ENCODE measurements at places on chromosomes 7 and 10. TPM values are rescaled to one million over a fixed set of nuclear protein-coding genes. Genes with fewer than 3 reads are reported as not detected.

DNA sequence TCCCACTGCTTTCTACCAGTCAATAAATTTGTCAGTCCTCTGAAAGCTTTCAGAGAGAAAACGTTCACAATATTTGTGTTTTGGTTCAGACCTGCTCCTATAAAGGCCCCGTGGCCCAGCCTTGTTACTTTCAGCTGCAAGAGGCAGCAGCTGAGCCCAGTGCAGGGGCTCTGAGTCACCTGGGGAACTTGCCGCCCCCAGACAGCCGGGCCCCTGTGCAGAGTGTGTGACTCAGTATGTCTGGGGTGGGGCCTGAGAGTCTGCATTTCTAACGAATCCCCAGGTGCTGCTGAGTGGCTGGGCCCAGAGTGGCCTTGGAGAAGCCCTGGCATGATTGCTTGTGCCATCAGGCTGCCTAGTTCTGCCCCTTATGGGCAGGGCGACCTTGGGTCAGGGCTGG lies 303.5 kb downstream of the PAXIP1 start:
- DNase-seq: no peak

GRCh38 chr7:149147752-149148653 lies 750 bp downstream of the ZNF398 start:
- peak; percentile 42 for DNase-seq

GRCh38 chr10:104300736-104301292 lies 31.8 kb downstream of the GSTO2 start:
- DNase-seq: peak; percentile 30

- DNase-seq: no peak
Observed at GRCh38 chr10:69697006-69697405, 67.0 kb downstream of the FAM241B start.

DNA sequence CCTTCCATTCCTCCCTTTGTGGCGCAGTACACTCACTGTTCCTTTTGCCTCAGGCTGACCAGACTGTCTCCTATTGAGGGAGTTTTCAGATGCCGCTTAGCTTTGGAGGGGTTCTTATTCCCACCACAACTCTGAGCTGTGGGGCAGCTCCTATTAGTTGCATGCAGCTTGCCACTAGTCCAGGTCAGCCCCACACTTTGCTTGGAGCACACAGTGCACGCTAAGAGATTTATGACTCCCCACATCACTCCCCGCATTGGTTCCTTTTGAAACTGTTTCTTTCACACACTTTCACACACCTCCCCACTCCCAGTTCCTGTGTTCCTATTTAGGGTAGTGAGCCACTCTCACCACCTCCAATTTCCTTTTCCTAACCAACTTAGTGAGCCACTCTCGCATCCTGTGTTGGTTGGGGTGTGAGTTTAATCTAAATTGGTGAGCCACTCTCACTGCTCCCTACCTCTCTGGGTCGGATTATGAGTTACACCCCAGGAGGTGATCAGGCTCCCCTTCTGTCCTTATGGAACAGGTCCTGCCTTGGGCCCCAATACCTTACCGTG lies 10.4 kb upstream of the ZNF485 start:
- DNase-seq: no peak

GRCh38 chr7:70837589-70837988 lies 294.4 kb upstream of the GALNT17 start:
- DNase-seq: no peak

DNA sequence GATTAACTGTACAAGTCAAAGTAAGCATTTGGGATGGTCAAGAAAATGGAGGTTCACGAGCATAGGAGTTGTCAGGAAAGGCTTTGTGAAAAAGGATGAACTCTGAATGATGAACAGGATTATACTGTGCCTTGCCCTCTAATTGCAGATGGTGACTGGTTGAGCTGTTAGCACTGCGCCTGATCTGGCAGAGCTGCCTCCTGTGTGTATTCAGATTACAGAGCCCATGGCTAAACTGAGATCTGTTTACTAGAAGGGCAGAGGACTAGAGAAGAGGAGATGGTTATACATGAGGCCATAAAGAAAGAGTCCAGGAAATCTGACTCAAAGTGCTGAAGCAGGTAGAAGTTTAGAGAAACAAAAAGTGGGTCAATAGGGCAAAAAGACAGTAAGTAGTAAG lies 29.7 kb downstream of the LRRC72 start:
- no peak for DNase-seq

DNA sequence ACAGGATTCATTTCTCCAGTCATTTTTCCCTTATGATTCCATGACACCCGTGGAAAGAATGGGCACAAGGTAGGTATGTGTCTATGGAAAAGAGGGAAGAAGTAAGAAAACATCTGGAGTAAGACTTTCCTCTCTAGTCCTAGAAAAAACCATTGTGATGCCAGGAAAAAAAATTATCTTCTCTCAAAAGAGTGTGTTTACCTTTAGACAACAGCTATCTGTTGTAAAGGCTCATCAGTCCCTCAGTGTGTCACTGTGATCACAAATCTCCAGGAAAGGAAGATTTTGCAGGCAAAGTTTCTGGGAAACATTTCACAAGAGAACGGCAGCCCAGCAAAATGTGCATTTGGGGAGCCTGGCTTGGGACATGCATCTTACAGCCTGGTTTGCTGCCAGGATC lies 44.8 kb downstream of the CALML3 start:
- DNase-seq: no peak

GRCh38 chr7:33710608-33711007 lies 194.7 kb upstream of the BMPER start:
- DNase-seq: no peak

DNA sequence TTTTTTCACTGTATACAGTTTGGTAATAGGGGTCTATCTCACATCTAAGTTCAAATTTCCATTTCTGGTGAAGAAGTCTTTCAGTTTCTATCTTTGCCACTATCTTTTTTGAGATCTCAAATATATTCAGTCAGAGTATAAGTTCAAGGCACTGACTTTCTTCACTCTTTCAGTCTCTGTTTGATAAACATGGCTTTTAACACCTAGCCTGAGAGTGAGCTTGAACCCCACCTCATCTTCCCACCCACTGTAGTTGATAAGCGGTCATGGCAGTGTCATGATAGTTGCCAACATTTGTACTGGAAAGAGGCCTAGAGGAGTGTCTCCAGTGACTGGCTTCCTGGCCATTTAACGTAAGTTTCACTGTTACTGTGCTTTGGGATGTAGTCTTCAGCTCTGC lies 41.2 kb upstream of the AGR3 start:
- DNase-seq: no peak

Gene FGL2
- 33.2 TPM for polyA plus RNA-seq

Gene EPDR1
- polyA plus RNA-seq: 19.8 TPM

Gene HMX2
- 1.6 TPM for polyA plus RNA-seq

Gene RNF32
- 3.5 TPM for polyA plus RNA-seq

Measured in renal pelvis (tissue), 12 donors.